CD4-positive, CD25-positive, alpha-beta regulatory T cell (primary cell): ENCODE measurements at places on chromosomes 3 and 15. TPM values are rescaled to one million over a fixed set of nuclear protein-coding genes. Genes with fewer than 3 reads are reported as not detected.

RASSF1 gene
- 48.4 TPM for polyA plus RNA-seq

MELTF gene
- polyA plus RNA-seq, result 0.23 TPM

GRCh38 chr15:101018016-101018415, 98.9 kb downstream of the LRRK1 start:
- no peak for DNase-seq
- no peaks in the 10 kb centered on the region for H3K4me1 ChIP-seq
- H3K4me3 ChIP-seq, result no peak overlapping the region
- no peaks in the 10 kb centered on the region for H3K36me3 ChIP-seq
- H3K27me3 ChIP-seq, result no peaks in the 10 kb centered on the region
- H3K27ac ChIP-seq, result no peak overlapping the region

DNA sequence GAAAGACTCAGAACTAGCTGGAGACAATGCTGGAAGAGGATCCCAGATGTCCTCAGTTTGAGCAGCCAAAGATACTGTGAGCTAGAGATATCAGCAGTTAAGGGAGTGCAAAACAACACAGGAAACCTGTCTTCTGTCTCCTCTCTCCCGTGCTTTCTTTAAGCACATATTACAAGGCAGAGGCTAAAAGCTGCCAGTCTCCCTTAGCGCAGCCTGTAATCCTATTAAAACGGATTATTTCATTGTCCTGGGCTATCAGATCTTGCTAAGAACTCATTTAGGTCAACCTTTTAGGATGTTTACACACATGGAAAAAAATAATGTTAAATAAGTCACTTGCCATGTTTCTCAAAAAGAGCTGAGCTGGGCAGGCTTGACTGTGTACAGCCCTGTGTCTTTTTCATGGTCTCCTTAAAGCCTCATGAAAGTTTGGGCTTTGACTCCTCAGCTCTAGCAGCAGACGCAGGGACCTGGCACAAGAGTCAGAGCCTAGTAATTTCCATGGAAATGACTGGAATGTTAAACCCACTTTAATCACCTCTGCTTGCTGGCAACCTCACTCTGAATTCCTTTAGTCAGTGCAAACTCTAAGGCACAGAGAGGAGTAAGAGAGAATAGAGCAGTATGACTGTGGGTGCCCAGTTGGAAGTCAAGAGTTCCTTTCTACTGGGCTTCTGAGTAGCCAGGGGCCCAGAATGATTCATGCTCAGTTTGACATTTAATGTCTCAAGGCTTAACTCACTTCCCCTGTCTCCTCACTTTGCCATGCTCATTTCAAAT, 491.9 kb downstream of the NTRK3 start:
- no peak for DNase-seq
- no peaks in the 10 kb centered on the region for H3K4me1 ChIP-seq

DNA sequence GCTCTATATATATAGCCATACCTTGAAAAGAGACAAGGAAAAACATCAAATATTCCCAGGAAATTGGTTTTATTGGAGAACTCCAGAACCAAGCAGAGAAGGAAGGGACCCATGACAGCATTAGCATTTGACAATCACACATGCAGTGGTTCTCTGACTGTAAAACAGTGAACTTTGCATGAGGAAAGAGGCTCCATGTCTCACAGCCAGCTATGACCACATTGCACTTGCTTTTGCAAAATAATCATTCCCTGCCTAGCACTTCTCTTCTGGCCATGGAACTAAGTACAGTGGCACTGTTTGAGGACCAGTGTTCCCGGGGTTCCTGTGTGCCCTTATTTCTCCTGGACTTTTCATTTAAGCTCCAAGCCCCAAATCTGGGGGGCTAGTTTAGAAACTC, 85.5 kb downstream of the TGFBR2 start:
- no peak for DNase-seq
- H3K27ac ChIP-seq, result no peak overlapping the region
- H3K27me3 ChIP-seq, result no peaks in the 10 kb centered on the region
- no peak overlapping the region for H3K4me3 ChIP-seq
- peaks cover 79% of the 10 kb centered on the region for H3K36me3 ChIP-seq

DNA sequence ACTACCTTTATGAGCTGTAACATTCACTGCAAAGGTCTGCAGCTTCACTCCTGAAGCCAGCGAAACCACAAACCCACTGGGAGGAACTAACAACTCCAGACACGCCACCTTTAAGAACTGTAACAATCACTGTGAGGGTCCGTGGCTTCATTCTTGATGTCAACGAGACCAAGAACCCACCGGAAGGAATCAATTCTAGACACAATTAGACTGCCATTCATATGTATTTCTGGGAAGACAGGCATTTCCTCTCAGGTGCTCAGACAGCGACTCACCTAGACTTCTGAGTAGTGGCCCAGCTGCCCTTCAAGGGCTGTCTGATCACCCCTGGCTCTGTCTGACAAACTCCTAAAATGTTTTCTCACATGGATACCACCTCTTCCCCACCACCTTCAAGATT, 506.8 kb downstream of the PDCD6IP start:
- H3K4me3 ChIP-seq, result no peak overlapping the region
- no peak overlapping the region for H3K27ac ChIP-seq
- no peak for DNase-seq
